HS-5 (cell line): ENCODE measurements at places on chromosomes 5 and 9.

DNA sequence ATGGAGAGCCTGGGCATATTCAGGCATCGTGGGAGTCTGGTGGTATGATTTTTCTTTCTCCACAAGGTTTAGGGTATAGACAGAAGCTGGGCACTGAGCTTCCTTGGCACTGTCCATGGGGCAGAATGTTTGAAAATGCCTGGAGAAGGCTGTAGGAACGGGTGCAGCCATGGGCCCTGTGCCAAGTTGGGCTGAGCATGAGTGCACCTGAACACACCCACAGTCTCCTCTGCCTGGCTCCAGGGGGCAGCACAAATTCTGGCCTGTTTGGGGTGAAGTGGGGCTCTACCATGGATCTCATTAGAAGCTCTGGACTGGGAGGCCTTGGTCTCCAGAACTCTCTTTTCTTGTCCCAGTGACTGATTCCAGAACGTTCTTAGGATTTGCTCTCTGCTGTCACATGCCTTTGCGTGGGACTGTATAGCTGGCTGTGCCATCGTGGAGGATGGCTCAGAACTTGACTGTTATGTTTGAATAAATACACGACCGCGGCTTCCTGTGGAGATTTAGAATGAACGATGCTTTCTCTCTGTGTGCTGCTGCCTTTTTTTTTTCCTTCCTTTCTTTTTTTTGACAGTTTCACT lies 229.8 kb downstream of the FANCC start:
- no peak for DNase-seq

GRCh38 chr5:135547590-135548254 lies 12.0 kb upstream of the NEUROG1 start:
- DNase-seq, result no peak

GRCh38 chr9:73121375-73121935 lies 30.2 kb upstream of the ANXA1 start:
- DNase-seq, result no peak

GRCh38 chr5:72463449-72464052 lies 43.7 kb downstream of the ZNF366 start:
- DNase-seq, result no peak

- no peak for DNase-seq
These were observed 125.8 kb upstream of the SLC12A2 start for GRCh38 chr5:127957701-127958239.

DNA sequence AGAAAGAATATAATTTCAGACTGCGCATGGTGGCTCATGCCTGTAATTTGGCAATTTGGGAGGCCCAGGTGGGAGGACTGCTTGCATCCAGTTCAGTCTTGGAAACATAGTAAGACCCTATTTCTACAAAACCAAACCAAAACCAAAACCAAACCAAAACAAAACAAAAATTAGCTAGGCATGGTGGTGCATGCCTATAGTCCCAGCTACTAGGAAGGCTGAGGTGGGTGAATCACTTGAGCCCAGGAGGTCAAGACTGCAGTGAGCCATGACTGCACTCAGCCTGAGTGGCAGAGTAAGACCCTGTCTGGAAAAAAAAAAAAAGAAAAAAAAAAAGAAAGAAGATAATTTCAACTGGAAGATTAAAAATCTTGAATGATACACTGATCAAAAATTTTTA lies 137.0 kb upstream of the ACOT12 start:
- no peak for DNase-seq

DNA sequence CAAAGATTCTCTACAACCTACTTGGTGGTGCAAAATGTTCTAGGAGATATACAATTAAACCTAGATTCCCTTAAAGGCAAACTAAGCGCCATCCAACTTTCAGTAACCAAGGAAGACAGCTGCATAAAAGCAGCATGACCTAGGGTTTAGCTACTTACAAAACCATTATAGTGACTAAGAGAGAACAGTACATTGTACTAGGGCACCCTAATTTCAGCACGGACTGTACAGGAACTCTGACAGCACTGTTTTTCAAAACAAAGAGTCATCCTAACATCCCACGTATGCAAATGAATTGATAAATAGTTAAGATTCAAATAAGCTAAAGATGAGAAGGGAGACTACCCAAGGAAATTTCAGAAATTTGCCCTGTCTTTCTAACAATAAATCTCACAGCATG lies 30.0 kb downstream of the STRBP start:
- no peak for DNase-seq

- no peak for DNase-seq
These were observed 1.4 kb downstream of the ZNF622 start for GRCh38 chr5:16464231-16464630.

- no peak for DNase-seq
These were observed 741.3 kb downstream of the TLE1 start for GRCh38 chr9:80948066-80948465.

DNA sequence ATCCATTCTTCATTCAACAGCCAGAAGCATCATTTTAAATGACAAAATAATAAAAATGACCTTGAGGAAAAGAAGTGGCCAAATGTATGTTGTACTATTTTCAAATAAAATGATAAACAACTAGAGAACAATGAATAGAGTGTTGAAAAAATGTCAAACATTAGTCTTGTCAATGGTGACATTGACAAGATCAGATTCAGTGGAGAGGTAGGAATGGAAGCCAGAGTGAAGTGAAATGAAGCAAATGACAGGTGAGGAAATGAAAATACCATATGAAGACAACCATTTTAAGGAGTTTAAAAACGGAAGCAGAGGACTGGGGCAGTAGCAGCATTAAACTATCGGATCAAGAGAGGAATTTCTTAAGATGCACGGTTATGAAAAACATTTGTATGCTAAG lies 38.2 kb upstream of the COX7C start:
- no peak for DNase-seq

- DNase-seq, result no peak
These were observed 125.3 kb upstream of the SAP30L start for GRCh38 chr5:154320224-154321089.

- DNase-seq, result no peak
These were observed 74.7 kb downstream of the AMBP start for GRCh38 chr9:114003351-114003750.

- DNase-seq, result no peak
These were observed 56.9 kb upstream of the PLPP1 start for GRCh38 chr5:55591686-55592085.

GRCh38 chr5:34655354-34655991 lies 655 bp upstream of the RAI14 start:
- peak; percentile 51 for DNase-seq

DNA sequence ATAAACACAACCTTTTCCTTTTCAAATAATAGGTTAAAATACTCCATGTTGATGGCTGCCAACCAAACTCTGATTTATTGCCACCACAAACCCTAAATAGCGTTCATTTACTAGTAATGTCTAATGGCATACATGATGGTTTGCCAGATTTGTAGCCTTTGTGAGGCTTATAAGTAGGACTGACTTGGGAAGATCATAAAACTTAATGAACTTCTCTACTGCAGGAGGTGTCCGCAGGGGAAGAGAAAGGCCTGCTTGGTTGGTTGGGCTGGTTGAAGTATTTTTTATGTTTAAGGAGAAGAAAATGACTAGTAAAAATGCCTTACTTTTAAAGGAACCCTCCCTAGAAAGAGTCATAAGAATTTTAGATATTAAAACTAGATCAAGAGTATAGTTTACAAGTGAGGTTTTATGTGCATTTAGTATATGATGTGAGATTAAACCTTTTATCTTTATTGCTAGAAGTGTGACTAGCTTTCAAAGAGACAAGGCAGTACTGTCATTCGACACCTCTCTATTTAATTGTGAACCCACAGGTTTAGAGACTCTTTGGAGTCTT lies 5.0 kb downstream of the PBX3 start:
- no peak for DNase-seq

GRCh38 chr5:114223866-114224265 lies 138.0 kb upstream of the KCNN2 start:
- DNase-seq, result no peak

GRCh38 chr5:92401-93220 lies 643 bp downstream of the PLEKHG4B start:
- no peak for DNase-seq

DNA sequence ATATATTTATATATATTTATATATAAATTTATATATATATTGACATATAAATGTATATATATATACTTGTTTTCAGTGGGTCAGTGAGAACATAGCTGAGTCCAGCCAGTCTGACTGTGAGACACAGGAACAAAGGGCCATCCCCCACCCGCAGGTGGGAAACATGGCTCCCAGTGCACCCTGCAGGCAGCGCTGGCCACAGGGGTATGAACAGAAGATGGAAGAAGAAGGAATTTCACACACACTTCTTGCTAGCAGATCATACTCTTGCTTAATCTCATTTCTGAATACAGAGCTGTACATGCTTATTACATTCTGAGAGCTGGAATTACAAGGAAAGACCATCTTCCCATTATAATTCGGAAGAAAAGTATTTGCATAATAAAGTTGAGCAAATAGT lies 595.4 kb downstream of the IRX1 start:
- no peak for DNase-seq

DNA sequence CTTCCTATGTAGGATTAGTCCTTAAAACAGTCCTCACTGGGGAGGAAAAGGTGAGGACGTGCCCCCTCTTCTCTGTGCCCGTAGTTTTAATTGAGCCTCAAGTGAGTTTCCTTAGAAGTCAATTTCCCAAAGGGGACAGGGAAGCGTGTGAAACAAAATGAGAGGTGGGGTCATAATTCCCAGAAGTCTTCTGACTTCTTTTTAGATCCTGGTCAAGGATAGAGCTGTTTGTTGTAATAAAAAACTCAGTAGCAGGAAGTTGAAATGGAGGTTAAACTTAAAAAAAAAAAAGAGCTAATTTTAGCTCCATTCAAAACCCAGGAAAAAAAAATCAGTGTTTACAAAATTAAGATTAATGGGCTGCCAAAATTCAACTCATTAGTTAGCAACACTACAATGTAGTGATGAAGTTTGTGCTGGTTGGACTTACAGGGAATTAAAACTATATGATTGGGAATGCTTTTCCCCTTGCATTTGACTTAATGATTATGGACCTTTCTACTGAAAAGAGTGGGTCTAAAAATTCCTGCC lies 158.3 kb upstream of the MEF2C start:
- no peak for DNase-seq

DNA sequence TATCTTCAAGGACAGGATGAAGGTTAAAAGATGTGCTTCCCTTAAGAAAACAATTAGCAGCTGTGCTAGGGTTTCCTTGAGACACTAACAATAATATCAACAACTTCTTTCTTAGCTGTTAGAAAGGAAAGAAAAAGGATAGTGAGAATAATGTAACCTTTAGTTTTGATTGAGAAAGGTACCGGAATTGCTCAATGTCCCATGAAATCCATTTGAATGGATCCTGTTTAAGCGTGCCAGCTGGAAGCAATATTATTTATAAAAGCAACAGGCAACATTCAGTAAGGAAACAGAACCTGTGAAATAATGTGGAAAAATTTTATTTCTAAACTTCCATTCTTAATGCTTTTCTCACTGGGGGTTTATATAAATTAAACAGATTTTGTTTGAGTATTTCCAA lies 120.9 kb downstream of the CCDC192 start:
- DNase-seq, result no peak

GRCh38 chr5:145403992-145404391 lies 431.1 kb downstream of the PRELID2 start:
- no peak for DNase-seq

DNA sequence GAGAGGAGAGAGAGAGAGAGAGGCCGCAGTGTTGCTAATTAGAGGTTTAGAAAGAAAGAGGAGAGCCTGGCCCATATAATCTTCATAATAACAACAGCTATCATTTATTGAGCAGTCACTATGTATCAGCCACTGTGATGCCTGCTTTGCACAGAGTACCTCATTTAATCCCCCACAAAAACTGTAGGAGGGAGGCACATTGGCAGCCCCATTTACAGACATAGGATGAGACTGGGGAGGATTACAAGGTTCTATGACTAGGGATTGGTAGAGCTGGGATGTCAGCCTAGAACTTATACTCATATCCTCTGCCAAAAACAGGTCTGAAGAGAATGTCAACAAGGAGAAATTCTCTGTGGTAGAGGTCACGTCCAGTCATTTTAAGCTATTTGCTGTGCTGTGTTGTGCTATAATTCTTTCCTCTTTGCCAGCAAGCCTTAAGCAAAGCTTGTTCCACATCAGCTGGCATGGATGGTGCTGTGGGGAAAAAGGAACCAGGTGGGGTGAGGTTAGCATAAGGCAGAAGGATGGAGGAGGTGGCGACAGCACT lies 6.7 kb upstream of the GCNT4 start:
- DNase-seq, result no peak

GRCh38 chr5:149450199-149450598 lies 71.1 kb upstream of the IL17B start:
- no peak for DNase-seq

DNA sequence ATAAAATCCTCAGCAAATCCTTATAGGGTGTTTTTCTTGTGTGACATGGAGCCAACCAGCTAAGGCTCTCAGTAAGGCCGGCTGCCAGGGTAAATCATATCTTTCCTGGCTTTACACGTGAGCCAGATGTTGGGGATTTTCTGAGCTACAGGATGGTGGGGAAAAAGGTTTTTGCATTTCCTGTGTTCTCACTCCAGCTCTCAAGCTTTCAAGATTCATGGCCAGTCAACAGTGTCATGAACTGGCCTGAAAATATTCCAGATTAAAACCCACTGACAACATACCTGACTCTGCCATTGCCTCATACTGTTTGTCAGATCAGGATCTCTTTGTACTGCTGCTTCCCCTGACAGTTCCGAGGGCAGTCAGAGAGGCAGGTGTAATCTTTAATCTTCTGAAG lies 306.9 kb downstream of the GLIS3 start:
- no peak for DNase-seq

DNA sequence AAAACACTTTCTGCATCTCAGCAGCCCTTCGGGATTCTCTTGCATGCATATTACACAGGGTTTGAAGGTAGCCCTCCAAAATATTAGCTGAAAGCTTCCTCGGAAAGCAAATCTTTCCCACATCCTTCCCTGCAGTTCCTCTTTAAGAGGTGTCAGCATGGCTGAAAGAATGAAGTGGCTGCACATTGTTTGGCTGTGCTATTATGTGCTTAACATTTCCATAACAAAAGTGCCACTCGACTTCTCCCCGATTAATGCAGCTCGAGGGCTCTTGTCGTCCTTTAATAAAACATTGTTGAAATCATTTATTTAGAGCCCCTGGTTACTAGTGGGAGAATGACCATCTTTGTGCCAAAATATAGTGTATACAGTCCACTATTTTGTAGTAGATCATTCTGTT lies 6.5 kb downstream of the GAS1 start:
- no peak for DNase-seq

DNA sequence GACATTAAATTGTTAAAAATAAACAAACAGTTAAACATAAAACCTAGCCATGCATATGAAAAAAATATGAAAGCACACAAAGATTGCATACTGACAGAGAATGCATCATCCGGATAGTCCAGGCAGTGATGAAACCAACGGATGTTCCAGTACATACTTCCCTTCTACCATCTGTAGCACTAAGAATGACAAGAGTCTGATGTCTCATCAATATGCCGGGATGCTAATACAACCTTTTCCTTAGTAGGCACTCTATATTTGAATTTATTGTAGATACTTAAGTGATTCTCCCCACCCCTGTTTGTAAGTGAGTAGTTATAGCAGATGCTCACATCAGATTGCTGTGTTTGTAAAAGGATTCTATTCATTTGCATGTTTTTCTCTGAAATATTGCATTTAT lies 571.2 kb upstream of the WWC1 start:
- DNase-seq, result no peak
